ENCODE measurements at places on chromosomes 7 and 10.

DNA sequence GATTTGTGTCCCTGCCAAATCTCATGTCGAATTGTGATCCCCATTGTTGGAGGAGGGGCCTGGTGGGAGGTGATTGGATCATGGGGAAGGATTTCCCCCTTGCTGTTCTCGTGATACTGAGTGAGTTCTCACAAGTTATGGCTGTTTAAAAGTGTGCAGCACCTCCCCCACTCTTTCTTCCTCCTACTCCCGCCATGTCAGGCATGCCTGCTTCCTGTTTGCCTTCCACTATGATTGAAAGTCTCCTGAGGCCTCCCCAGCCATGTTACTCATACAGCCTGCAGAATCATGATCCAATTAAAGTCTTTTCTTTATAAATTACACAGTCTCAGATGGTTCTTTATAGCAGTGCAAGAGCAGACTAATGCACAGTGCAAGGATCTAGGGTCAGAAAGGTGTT, 75.4 kb downstream of the CALD1 start:
- DNase-seq: no peak

GRCh38 chr7:42590771-42591310, 321.0 kb downstream of the C7orf25 start:
- DNase-seq: no peak

GRCh38 chr10:14698829-14699170, 75.9 kb downstream of the FAM107B start:
- no peak for DNase-seq

DNA sequence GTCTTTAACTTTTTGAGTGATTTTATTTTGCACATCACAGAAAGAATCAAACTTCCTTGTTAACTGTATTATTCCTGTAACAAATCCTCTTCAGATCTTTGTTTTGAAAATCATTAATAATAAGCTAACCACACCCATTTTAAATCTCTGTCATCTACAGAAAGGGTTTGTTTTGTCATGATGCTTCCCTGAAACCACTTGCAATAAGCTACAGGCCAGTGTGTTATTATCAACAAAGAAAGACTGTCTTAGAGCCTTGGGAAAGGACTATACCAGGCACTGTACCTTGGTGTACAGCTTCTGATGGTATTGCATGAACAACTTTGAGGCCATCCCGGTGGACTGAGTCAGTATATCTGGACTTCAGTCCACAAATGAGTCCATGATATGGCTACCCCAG, 145.3 kb upstream of the FAM3C start:
- no peak for DNase-seq

All from hematopoietic multipotent progenitor cell treated with erythropoietin and hydrocortisone succinate and interleukin-3 and kit ligand, for 17 days (in vitro differentiated cells).